CD4-positive, alpha-beta T cell treated with Interleukin-4 for 1 hour (primary cell): ENCODE measurements at places on chromosomes 7 and 10.

DNA sequence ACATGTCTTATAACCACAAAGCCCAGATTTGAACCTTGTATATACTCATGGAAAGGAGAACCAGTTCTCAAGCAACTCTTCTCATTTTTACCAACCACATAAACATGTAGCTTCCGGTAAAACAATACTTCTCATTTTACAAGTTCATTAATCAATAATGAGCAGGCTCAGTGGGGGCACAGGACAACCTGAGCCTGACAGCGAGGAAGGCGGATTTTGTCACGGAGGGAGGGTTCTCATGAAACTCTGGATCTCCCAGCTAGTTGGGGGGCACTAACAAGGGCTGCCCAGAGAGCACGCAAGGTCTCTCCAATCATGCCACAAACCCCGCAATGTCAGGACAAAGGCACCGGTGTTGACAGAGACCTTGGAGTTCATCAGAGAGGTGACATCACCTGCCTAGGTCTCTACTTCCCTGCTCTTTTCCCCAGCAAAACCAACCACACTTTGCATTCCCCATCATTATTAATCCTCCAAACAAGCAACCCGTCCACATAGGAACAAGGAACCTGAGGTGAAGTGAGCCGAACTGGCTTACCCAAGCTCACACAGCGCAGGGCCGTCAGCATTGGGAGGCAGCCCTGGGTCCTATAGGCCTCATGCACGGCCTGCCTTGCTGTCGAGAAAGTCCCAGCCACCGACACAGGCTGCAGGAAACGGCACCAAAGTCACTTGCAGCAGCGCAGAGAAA is 192.1 kb upstream of the KLF14 start:
- no peak for DNase-seq

DNA sequence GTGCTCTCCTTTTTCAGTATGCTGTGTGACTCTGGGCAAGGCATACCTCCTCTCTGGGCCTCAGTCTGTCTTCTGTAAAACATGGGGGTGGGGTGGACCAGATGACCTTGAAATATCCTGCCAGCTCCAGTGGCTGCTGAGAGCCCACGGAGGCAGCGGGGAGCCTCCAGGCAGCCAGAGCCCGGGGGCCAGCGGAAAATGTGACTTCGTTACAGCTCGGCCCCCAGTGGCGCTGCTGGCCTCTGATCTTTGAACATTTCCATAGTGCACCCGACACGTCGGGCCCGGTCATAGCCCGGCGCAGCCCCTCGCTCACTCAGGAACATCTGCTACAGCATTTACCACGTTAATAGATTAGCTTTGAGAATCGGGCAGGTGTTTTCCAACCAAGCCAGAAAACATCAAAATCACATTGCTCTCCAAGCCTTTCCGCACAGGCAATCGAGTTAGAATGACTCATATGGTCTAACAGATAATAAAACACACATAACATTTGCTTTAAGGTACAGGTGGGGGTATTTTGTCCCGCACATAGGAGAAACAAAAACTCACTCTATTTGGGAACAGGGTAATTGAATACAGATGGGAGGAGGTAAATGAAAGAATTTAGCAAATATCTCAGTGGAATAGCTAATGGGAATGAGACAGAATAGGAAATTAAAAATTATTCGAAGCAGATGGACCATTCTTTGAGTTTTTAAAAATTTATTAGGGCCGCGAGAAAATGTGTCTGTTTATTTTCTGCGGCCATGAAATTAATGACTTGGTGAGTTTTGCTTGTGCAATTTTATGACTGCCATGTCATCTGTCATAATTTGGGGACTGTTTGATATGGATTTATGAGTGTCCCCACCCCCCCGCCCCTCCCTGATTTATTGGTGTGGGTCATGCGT is 26.3 kb upstream of the COMTD1 start:
- DNase-seq, result no peak

- no peak for DNase-seq
These were observed 386 bp upstream of the EIF4EBP2 start for GRCh38 chr10:70403483-70404035.

- DNase-seq, result peak; percentile 20
These were observed 123.6 kb downstream of the CLEC2L start for GRCh38 chr7:139647085-139647484.

GRCh38 chr10:101446947-101447346 is 93.0 kb downstream of the BTRC start:
- DNase-seq, result no peak

DNA sequence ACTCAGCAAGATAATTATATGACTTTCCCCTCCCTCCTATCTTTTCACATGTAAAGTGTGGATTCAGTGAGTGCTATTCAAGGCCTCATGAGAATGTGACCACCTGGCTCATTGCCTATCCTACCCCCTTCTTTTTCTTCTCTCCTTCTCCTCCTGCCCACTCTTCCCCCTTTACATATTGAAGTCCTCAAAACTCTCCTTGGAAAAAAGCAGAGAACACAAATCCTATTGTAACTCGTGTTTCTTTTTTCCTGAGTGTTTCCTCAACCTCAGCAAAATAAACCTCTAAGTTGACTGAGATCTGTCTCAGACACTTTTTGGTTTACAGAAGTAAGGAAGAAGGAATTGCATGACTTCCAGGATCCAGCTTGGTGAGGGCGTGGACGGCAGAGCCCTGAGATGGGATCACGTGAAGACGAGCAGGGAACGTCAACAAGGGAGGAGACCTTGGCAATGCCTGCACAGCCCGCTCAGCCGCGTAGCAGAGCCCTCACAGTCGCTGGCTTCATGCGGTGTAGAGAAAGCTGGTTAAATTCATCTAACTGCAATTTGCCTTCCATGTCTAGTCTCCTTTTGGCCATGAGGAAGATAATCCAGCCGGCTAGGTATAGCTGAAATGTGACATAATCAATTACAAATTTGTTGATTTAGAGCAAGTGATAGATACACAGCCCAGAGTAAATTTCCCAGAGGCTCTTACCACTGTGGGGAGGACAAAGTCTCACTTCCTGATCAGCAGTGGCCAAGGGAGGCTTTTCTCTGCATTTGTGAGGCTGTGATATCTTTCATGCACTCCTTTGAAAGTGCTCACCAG is 75.7 kb downstream of the LYZL2 start:
- DNase-seq, result no peak

DNA sequence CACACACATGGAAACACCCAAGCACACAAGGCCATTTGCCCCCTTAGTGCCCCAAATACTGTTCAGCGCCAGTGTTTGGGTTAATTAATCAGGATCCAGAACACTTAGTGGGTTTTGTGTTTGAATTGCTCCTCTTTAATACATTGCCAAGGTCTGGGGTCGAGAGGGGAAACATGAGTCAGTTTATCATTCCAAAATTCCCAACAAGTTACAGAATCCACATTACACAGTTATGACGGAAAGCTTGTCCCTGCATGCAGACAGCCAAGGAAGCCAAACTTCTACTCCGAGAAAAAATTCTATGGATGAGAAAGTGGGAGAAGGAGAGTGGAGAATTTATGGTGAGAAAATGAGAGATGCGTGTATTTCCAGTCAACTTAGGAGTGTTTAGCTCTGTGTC is 189.0 kb downstream of the NPSR1 start:
- DNase-seq, result no peak

- DNase-seq, result no peak
These were observed 1022.2 kb upstream of the LRRTM3 start for GRCh38 chr10:65903620-65904019.

DNA sequence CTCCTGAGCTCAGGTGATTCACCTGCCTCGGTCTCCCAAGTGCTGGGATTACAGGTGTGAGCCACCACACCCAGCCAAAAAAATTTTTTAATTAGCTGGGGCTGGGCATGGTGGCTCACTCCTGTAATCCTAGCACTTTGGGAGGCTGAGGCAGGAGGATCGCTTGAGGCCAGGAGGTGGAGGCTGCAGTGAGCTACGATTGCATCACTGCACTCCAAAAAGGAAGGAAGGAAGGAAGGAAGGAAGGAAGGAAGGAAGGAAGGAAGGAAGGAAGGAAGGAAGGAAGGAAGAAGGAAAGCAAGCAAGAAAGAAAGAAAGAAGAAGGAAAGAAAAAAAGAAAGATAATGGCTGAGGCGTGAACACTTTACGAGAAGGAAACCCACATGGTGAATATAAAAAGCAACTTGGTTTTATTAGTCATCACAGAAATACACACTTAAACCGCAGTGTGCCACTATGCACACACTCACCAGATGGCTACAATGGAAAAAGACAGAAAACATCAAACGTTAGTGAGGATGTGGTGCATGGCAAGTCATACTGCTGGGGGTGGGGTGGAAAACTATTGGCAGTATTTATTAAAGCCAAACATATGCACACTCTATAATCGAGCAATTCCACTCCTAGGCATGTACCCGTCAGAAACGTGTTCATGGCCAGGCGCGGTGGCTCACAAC is 4.4 kb upstream of the CCL26 start:
- peak; percentile 64 for DNase-seq

GRCh38 chr10:35006836-35007235 is 83.3 kb downstream of the CUL2 start:
- no peak for DNase-seq

DNA sequence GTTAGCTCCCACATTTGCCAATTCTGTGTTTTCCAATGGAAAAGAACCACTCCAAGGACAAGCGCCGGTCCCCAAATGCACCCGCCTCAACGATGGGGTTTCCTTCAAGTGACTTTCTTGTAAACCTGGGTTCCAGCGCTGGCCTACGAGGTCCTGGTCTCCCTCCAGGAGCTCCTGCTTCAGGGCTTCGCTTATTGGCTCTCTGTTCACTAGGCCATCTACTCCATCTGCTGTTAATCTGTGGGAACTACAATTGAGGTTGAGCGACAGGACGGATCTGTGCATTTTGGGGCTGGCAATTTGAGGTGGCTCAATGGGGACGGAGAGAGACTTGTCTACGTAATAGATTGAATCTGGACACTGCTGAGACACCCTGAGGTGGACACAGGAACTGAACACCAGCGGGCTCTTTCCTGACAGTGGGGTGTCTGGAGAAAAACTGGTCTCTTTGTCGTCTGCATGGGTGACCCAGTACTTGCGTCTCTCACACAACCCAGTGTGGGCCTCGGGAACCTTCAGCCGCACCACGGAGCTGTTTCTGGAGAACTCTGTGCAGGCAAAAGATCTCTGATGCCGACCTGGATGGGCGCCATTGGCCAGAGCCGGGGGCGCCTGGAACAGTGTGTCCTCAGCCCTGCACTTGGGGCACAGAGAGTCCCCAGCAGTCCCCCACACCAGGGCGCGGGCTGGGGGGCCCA is 115.9 kb upstream of the ADAM12 start:
- peak; percentile 17 for DNase-seq

GRCh38 chr7:144854839-144855424 is 19.1 kb upstream of the TPK1 start:
- no peak for DNase-seq

DNA sequence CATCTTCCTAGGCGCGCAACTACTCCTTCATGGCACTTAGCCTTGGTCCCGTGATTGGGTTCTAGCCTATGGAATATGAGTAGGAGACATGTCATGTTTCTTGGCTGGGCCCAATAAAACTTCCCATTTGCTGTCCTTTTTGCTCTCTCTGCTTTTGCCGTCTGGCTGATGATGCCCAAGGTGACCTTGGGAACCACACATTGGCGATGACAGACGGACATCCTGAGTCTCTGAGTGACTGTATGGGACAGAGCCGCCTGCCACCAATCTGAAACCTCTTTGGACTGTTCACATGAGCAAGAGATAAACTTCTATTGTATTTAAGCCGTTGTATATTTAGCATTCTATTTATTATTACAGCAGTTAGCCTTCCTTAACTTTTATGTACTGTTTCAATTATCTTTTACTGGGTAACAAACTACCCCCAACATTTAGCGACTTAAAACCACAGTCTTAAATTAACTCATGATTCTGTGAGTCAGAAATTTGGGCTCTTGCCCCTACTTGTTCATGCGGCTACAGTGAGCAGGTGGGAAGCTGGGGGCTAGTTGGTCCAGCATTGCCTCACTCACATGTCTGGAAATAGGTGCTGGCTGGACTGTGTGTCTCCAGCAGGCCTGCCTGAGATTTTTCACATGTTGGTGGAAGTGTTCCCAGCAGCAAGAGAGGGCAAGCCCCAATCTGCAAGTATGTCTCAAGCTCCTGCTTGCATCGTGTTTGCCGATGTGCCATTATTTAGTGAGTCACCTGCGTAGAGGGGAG is 71.7 kb downstream of the NOD1 start:
- DNase-seq, result no peak

- peak; percentile 14 for DNase-seq
These were observed 145.1 kb downstream of the SEMA3D start for GRCh38 chr7:85041605-85042216.

- no peak for DNase-seq
These were observed 3.2 kb downstream of the ABCC2 start for GRCh38 chr10:99785646-99786045.

- no peak for DNase-seq
These were observed 12.5 kb upstream of the GNA12 start for GRCh38 chr7:2856388-2857169.

GRCh38 chr10:7819121-7819460 is 786 bp downstream of the TAF3 start:
- DNase-seq, result peak; percentile 15

DNA sequence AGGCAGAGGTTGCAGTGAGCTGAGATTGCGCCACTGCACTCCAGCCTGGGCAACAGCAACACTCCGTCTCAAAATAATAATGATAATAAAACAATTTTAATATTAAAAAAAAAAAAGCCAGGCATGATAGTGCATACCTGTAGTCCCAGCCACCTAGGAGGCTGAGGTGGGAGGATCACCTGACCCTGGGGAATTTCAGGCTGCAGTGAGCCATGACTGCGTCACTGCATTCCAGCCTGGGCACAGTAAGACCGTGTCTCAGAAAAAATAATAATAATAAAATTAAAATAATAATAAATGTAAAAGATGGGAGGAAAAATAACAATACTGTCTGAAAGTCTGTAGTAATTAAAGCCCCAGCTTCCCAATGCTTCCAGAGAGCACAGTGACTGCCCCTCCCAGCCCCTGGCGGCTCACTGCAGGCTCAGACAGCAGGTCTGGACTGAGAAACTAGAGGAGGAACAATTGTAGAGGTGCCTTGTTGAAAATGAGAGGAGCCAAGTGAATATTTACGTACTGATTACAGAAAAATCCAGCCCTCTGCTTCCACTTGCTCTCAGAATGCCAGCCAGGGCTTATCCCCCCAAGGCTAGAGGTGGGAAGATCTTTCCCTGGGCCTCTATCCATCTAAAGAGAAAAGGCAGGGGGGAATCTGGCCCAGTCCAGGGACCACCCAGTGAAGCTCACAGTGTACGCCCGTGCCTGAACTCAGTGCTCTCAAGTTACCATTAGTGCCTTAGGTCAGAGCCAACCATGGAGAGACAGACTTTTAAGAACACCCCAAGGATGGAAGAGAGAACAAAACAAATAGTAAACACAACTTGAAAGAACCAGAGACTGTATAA is 112.8 kb downstream of the PARD3 start:
- no peak for DNase-seq

- no peak for DNase-seq
These were observed 252.7 kb upstream of the CSTF2T start for GRCh38 chr10:51952056-51952455.

GRCh38 chr7:105796365-105796764 is 80.0 kb downstream of the ATXN7L1 start:
- DNase-seq, result no peak

GRCh38 chr7:21550821-21551531 is 8.1 kb downstream of the DNAH11 start:
- no peak for DNase-seq

GRCh38 chr7:23283086-23283485 is 16.1 kb upstream of the MALSU1 start:
- no peak for DNase-seq
